ENCODE measurements at places on chromosomes 13 and 19.

DNA sequence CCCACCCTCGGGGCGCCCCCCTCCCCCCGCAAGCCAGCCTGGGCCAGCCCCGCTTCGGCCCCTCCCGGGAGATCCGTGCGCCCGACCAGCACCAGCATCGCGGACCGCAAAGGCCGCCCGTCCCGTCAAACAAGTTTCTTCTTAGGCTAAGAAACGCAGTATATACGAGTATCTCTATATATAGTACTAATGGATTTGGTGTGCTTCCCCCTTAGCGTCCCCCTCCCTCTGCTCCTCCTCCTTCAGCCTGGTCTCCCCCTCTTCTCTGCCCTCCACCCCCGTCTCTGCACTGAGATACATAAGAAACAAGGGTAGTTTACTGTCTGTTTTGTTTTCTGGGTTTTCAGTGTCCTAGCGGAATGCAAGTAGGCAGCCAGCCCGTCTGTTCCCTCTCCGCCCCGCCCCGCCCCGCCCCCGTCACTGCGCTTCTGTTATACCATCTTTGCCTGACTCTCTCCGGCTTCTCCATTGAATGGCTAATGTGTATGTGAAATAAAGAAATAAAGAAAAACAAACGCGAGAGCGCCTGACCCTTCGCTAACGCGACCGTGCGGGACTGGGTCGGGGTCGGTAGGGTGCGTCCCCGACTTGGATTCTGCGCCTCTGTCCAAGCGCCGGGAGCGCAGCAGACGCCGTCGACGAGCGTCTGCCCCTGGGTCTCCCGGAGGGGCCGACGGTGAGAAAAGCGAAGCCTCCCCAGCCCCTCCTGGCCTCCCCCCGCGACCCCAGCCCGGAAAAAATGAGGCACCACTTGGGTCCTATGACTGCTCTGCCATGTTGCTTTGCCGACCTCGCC, 4.2 kb downstream of the LYL1 start:
- no peak for DNase-seq

- no peak for DNase-seq
Measured at GRCh38 chr13:97108530-97108900, 113.6 kb upstream of the MBNL2 start.

DNA sequence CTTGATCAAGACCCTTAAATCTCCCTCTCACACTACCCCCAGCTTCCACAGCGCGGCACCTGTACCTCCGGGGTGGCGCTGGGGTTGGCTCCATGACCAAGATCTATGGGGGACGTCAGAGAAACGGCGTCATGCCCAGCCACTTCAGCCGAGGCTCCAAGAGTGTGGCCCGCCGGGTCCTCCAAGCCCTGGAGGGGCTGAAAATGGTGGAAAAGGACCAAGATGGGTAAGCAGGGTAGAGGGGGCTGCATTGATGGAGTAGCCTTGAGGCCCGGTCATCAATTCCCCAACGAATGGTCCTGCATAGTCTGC, 8.1 kb upstream of the CD79A start:
- DNase-seq = no peak

DNA sequence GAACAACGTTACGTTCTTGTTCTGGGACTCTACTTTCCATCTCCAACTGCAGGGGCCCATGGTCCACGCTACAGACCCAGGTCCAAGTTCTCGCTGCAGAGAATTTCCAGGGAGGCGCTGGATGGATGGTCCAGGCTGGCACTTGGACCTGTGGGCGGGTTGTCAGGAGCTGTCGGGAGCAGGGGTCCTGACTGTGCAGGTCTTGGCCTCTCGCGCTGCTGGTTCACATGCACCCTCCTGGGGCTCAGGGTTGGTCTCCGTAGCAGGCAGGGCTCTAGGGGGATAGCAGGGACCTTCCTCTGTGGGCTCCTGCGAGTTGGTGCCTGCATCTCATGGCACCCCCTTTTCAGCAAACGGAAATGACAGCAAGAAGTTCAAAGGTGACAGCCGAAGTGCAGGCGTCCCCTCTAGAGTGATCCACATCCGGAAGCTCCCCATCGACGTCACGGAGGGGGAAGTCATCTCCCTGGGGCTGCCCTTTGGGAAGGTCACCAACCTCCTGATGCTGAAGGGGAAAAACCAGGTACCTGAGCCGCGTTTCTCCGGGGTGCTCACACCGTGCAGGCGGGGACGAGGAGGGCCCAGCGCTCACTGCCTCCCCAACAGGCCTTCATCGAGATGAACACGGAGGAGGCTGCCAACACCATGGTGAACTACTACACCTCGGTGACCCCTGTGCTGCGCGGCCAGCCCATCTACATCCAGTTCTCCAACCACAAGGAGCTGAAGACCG, 6.6 kb downstream of the PTBP1 start:
- no peak for DNase-seq

DNA sequence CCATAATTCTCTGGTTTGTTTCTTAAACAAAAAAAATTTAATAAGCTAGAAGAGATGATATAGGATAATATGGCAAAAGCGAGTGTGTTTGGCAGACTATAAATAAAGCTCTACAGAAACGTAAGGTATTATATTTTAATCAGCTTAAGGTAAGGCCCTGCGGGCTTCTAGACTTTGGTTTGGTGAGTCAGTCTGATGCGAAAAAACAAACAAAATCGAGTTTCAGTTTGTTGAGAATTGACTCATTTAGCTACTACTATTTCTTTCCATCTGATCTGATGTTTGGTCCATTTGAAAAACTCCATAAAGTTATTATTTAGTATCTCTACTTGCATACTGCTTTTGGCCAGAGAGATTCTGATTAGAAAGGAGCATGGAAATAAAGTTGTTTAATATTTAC, 138.0 kb downstream of the MIPEP start:
- no peak for DNase-seq

GRCh38 chr19:12695096-12695495, 1.3 kb downstream of the FBXW9 start:
- no peak for DNase-seq

All from BJ (cell line).